H7 (cell line): ENCODE measurements at places on chromosomes 11 and 22.

- no peak for DNase-seq
Measured at GRCh38 chr11:57977709-57978108, 46.0 kb upstream of the OR9Q1 start.

DNA sequence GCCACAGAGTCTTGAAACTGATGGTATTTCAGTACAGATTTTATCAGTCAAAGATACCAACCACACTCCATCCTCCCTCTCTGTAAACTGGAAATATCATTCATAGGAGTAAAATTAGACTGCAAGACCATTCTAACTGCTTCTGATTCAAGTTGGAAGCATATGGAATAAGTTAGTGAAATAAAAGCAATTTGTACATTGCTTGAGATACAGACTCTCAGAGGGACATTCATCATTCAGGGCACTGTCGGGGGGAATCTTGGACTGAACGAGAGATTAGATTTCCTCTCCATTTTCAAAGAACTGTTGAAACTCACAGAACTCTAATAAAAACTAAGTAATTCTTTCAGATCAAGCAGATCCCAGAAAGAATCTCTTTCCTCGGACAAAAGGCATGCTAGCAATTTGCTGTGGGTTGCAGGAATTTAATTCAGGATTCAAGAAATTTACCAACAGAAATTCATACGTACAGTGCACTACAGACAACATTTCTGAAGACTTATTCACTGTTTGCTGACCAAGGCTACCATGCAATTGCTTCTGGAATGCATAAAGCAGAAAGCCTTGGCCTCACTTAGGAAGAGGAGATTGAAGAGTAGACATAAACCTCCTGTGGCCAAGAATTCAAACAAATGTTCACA is 34.1 kb downstream of the PAMR1 start:
- no peak for DNase-seq

GRCh38 chr11:47233051-47233450 is 15.6 kb downstream of the ACP2 start:
- peak; percentile 5 for DNase-seq

DNA sequence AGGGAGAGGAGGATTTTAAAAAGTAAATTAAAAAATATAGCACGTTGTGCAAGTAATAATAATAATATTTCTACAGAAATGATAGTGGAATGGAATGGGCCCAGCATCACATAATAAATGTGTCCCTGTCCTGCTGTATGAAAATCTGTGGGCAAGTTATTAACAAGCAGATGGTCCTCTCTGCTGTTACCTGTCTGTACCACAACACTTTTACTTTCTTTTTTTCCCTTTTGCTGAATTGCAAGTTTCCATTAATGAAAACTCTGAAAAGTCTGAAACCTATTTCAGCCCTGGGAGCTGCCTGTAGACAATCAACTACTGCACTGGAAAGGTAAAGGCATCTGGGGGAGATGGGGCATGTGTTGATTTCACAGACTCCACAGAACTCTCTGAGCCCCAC is 937.1 kb downstream of the OPCML start:
- DNase-seq = no peak

DNA sequence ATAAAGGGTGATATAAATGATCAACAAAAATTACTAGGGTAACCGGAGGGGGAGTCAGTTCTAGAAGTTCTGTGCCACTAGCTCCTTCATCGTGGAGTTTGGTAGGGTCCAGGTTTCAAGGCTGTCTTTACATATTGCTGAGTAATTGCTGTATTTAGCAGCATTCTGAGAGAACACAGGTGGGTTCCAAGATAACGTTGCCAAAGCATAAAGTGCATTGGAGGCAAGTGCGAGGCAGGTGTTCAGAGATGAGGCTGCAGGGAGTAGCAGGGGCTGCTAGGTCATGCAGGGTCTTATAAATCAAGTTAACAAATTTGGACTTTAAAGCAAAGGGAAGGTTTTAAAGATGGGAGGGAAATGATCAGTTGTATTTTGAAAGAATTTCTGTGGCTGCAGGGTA is 17.8 kb downstream of the SGSM3 start:
- no peak for DNase-seq

DNA sequence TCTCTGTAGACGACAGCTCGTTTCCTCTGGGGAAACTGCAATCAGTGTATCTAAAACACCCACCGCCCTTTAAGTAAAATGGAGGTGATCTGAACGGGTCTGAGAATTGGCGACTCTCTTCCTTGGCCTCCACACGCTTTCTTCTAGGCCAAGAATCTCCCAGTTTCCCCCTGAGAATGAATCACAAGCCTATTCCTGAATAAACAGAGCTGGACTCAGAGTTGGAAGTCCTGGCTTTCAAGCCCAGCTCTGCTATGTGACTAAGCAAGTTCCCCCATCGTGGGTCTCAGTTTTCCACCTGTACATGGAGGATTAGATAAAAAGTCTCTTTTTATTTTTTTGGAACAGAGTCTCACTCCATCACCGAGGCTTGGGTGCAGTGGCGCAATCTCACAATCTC is 200.4 kb downstream of the MN1 start:
- DNase-seq = no peak
